NCI-H1048 (cell line): ENCODE measurements at places on chromosomes 5 and 9.

- DNase-seq: no peak
Observed at GRCh38 chr5:36442796-36443195, 141.1 kb upstream of the RANBP3L start.

- no peak for DNase-seq
Observed at GRCh38 chr5:17910318-17910717, 276.1 kb downstream of the TAF11L14 start.

DNA sequence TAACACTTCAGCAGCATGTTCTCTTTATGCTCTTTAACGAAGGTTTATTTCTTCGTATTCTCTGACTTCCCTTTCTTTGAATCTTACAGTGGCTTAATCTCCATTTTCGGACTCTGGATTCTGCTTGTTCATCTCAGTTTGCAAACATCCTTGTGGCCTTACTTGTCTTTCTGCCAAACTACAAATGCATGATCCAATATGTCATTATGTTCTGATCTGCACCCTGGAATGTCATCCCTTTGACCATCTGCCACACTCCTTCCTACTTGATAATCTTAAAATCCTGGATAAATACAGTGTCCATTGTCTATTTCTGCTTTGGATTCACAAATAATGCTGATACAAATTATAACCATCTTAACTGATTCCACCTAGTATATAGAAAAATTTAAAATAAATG lies 499.2 kb downstream of the CDH18 start:
- no peak for DNase-seq

DNA sequence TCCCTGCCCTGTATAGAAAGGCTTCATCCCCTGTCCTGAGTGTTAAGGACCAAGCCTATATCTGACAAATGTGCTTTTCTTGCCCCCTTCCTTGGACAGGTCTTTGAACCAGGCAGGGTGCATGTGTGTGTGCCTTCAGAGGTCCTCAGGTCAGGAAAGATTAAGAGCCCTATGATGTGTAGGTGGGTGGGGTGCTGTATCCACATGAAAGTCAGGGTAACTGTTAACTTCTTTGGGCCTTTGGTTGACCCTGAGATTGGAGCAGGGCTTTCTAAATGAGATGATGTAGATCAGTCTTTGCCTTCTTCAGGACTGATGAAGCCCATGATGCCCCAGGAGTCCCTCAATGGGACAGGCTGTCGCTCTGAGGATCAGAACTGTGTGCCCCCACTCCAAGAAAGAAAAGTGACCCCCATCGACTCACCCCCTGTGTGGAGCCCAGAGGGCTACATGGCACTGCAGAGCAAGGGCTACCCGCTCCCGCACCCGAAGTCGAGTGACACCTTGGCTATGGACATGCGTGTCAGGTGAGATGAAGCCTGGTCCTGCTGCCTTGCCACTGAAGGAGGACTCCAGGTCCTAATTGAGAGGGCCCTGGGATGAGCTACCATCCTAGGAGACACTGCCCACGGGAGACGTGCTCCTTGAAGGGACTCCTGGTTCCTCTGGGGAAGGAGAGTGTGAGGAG lies 29.4 kb upstream of the POMT1 start:
- DNase-seq: no peak

GRCh38 chr9:13215791-13216554 lies 63.5 kb downstream of the MPDZ start:
- no peak for DNase-seq

GRCh38 chr5:168464641-168465040 lies 21.6 kb upstream of the RARS1 start:
- DNase-seq: no peak

DNA sequence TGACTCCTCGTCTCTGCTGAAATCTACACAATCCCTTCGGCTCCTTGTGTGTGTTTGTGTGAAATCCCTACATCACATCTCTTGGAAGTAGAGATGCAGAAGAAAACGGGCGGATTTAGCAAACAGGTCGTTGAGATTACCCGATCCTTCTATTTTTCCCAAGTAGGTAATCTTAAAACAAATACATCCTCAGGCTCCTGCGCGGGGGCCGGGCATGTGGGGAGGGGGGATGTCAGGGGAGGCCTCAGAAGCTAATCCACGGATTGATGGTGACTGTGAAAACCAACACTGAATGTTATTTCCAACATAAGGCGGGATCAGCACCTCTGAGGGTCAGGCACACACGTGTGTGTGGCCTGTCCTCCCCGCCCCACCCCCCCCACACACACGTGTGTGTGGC lies 137.8 kb downstream of the ROR2 start:
- DNase-seq: no peak

- no peak for DNase-seq
Observed at GRCh38 chr5:26649000-26649399, 389.4 kb downstream of the CDH9 start.

GRCh38 chr5:107505763-107506534 lies 164.8 kb downstream of the EFNA5 start:
- DNase-seq: no peak

DNA sequence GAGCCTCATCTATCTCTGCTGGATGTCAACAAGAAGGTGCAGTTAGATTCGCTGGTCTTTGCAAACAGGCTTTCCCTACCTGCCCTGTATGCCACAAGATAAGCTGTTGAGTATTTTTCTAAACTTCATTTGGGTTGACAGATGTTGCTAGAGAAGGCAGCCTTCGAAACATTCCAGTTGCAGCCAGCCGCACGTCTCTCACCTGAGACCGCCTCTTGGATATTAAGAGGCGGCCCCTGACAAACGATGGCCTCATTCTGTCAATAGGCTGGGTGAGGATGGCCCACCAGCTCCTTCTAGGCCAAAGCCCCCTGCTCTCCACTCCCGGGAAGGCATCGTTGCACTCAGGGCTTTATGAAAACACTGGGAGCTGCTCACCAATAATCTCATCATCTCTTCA lies 181.6 kb downstream of the DAB2IP start:
- DNase-seq: no peak

- DNase-seq: no peak
Observed at GRCh38 chr5:130385656-130386055, 481.4 kb downstream of the CHSY3 start.

DNA sequence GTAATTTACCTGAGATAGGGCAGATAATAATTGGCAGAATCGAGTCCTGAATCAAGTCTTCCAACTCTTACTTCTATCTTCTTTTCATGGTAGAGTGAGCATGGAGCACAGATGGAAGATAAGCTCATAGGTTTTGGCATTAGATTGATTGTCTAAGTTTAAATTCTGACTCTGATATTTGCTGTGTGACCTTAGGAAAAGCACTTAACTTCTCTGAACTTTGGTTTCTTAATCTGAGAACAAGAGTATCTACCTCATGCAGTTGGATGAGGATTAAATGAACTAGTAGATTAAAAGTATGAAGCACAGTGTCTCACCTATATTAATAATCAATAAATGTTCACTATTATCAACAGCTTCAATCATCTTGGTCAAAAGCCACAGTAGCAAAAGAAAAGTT lies 9.4 kb upstream of the ASTN2 start:
- DNase-seq: no peak

DNA sequence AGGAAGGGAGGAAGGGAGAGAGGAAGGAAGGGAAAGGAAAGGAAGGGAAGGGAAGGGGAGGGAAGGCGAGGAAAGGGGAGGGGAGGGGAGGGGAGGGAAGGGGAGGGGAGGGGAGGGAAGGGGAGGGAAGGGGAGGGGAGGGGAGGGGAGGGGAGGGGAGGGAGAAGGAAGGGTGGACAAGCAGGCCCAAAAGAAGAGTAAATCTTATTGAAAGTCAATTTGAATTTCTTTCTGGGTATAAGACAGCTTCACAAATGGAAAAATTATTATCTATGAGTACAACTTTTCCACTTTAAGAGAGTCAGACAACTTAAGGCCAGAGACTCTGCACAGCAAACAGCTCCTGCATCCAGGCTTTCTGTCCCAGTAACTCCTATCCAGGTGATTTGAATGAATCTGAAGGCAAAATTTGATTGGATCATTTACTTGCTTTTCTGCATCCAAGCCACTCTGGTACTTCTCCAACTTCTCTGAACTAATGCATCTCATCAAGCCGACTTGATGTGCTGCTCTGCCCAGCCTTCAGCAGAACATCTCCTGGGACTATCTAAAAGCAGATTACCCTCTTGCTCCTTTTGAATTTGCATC lies 363.4 kb upstream of the KIF2A start:
- no peak for DNase-seq

DNA sequence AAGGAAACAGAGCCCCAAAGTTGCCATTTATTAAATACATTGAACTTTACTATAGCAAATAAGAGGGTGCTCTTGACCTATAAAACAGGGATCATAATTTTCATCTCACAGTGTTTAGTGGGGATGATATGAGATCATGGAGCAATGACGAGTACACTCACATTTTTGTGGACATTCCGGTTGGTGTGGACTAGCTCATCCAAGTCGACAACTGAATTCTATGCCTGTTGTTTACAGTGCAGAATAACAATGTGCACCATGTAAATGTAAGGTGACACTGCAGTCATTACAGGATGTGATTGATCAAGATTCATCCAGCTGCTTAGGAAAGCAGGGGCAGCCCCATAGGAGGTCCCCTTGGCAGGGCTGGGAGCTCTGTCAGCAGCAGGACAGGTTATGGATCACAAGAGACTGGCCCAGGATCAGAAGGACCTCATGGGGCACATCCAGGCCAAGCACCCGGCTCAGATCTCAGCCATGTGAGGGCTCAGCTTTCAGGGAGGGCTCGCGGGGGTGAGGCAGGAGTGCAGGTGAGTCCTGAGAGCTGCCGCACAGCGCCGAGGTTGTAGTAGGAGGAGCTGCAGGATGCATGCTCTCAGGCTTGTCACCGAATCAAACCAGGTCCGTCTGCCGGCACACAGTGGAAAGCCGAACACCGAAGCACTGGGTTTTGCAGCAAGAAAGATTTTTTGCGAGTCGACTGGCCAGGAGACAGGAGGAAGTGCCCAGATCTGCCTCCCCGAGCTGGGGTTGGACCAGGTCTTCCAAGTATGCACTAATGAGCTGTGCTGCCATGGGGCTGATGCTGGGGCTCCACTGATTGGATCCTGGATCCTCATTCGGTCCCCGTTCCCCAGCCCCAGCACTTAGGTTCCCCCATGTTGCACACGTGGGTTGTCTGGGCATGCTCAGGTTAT lies 28.2 kb downstream of the MRPL36 start:
- DNase-seq: no peak

DNA sequence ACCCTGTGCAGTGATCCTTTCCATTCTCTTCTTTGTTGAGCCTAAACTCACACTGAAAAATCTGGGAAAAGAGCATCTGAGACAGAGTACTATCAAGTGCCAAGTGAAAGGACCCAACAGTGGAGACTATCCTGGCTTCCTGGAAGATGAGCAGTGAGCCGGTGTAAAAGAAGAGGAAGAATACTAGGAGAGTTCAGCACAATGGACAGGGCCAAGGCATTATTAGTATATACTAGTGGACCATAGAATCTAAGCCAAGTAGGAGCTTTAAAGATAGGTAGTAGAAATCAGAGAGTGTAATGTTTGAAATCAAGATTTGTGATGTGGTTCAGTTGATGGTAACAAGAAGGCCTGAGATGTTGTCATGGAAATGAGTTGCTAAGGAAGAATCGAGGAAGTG lies 140.8 kb downstream of the CAMK4 start:
- DNase-seq: no peak

DNA sequence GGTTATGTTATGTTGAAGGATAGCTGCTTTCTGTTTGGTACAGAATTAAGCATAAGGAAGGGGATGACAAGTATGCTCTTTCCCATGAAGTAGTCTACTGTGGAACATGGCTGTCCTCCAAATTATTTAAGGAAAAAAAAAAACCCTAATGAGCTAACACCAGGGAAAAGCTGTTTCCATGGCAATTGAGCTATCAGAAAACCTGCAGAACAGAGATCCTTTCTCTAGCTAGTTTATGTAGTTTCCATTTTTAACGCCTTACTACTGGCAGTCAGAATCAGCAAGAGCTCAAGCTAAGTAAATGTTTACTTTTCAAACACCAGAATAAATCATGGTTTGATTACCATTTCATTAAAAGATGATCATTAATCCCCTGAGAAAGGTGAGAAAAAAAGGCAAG lies 287.4 kb upstream of the TARS1 start:
- DNase-seq: no peak

- no peak for DNase-seq
Observed at GRCh38 chr5:6766604-6767093, 53.4 kb downstream of the TENT4A start.

DNA sequence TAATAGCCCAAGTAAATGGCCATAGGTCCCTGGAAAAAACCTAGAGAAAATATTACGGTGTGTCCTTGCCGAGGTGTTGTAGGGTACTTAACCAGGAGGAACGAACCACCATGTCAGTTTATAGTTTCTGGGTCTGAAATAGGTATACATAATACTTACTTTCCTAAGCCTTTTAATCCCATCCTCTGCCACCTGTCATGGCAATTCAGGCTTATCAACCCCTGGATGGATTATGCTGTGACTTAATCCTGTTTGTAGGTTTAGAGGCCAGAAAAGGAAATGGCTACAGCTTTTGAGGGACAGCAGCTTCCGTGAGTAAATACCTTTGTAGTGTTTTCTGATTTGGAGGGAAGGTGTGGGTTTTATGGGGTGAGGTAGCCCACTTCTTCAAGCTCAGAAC lies 89.1 kb upstream of the PTPRD start:
- no peak for DNase-seq

DNA sequence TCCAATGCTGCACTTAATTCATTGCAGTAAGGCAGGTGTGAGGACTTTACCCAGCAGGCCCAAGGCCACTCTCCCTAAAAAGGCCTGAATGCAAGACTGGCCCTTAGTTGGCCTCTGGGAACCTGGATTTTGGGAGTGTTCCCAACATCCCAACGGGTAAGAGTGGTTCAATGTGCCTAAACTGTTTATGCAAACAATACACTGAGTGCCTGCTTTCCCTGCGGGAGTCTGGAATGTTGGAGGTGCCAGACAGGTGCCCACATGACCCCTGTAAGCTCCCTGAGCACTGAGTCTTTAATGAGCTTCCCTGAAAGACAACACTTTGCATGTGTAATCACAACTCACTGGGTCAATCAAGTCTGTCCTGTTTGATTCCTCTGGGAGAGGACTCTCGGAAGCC lies 37.4 kb downstream of the NSUN2 start:
- no peak for DNase-seq

DNA sequence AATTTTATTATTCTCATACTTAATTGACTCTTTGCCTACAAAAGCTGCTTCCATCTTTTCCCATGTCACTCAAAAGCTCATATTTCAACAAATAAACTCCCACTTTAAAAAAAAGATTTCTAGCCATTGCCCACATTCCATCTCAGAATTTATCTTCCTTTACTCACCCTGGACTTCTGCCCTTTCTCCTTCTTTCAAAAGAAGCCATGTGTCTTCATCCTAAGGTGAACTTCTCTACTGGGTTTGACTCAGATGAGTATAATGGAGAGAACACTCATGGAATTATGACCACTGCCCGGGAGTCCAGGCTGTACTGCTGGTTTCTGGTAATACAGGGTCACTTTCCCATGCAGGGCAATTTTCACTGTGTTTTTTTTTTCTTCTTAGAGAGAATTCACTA lies 548.5 kb upstream of the ZNF462 start:
- DNase-seq: no peak

DNA sequence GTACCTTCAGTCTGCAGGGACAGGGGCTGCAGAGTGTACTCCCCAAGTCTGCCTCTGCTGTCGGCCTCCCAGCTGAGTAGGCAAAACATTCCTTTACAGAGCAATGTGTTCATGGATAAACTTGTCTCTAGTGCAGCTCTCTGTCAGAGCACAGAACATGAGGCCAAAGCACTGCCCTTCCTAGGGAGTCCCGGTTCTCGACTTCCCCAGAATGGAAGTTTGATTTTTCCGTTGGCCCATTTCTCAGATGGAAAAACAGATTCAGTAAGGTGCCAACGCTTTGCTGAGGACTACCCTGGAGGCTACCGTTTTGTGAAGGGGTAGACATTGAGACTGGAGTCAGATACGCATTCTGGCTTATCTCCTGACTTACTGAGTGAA lies 422 bp upstream of the TRIM32 start:
- DNase-seq: no peak
